Hepatic stellate cell (primary cell): ENCODE measurements at places on chromosomes 12 and 14.

GRCh38 chr12:117538032-117538690 lies 176.7 kb upstream of the NOS1 start:
- DNase-seq, result no peak

DNA sequence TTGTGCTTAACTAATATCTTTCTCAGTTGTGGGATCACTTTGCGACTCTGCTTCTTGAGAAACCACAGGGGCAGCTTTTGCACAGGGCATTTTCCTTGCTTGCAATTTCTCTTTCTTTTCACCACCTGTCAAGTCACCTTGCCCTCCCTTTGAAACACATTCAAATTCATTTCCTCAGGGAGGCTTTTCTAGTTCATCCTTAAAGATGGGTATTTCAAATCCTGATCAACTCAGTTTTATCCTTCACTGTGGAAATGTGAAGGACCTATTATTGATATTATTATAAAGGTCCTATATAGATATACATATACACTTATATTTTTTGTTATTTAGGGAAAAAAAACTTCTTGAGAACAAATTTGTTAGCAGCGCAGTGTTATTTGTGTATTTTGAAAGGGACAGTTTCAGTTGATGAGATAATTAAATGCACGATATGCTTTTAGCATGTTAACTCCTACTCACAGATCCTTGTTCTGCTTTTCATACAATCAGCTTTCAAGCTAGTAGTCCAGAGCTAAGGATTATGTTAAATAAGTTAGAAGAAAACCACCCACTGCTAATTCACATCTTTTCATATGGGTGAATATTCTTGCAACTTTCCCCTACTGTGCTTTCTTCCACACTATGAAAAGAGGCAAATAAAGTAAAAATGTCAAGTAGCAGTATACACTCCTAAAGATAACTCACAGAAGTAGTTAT lies 501.4 kb upstream of the RGS6 start:
- DNase-seq, result no peak

GRCh38 chr12:121774968-121775474 lies 18.5 kb downstream of the RHOF start:
- no peak for DNase-seq

DNA sequence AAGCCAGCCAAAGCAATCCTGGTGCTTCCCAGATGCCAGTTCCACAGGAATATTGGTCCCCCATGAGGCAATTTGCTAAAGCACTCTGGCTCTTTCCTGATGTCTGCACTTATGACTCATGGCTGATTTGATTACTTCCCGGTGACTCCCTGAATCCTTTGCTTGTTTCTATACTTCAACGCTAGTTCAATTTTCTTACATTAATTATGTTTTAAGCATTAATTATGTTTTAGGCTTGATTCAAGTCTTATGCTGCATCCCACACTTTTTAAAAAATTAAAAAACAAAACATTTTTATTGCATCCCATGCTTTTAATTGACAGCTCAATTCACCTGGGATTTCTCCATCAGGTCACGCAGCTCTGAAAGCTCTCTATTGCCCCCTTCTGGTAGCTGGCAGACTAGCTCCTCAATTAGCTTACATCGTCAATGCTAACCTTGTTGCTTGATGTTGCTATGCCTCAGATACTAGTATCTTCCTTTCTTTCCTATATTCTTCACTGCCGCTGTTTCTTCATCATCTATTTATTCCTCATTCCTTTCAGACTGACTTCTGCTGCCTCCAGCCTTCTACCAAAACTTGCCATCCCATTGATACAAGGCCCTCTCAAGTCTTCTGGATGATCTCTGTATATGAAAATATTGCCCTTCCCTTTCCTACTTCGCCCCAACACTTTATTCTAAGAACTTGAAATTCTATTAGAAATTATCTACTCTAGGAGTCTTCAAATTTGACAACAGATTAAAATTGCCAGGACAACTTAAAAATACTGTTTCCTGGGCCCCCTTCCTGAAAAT lies 32.0 kb downstream of the TSHR start:
- DNase-seq, result peak; percentile 38

DNA sequence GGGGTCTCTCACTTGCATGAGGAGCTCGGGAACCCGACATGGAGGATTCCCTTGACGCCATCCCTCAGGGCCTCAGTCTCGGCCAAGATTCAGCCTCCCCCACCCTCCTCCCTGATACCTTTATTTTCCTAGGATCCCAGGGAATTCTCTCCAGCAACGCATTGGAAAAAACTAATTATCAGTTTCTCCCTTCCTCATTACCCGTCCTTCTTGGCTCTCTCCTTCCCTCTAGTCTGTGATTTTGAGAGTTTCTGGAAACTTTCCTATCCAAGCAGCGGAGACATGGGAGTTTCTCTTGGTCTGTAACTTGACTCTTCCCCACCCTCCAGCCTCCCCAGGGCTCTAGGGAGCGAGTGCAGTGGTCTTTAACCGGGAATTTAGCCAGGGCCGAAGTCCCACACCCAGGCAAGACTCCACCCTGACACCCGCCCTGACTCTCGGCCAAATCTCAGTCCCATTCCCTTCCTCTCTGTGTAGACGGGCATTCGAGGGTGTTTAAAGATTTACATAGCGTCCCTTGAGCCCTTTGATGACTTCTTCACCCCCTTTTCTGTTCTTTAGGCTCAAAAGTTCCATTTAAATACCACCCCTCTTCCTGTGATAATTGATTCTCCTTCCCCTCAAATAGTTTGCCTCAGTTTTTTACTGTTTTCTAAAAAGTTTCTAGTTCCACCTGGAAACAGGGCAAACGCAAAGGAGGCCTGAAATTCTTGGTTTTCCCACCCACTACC lies 6.7 kb downstream of the HOXC5 start:
- DNase-seq, result no peak

GRCh38 chr12:24039113-24039525 lies 89.6 kb upstream of the SOX5 start:
- peak; percentile 60 for DNase-seq

- DNase-seq, result no peak
Observed at GRCh38 chr14:45133683-45134050, 614 bp downstream of the FKBP3 start.

DNA sequence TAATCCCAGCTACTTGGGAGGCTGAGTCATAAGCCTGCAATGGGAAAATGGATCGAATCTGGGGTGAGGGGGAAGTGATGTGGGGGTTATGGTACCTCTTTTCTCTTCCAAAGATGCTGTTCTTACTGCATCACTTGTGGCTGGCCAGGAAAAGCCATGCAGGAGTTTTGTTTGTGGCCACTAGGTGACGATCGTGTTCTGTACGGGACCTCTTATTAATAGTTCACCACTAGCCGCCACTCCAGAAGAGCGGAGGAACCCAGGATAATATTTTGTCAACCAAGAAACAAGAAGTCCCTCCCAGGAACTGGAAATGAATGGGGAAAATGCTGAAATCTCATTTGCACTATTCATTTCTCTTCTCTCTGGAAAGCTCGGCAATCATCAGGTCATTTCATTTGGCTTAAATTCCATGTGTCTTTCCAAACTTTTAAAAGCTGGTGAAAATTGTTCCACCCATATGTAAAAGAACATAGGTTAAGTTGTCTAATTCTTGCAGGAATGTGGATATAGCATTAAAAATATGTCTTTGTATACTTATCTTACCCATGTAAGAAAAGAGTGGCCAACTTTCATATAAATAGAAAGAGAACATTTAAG lies 8.9 kb downstream of the GPR65 start:
- DNase-seq, result peak; percentile 37

DNA sequence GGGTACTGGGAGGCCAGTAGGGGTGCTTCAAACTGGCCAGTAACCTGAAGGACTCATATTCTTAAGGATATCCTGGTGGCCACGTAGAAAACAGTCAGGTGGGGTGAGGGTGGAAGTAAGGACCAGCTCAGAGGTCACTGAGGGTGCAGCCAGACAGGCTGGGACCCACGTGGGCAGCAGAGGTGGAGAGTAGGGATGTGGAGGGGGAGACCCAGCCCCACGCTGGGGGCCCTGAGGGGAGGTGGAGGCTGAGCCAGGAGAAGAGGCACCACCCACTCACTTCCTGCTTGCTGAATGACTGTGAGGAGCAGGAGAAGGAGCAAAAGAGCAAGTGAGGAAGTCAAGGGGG lies 12.6 kb upstream of the SERPINA3 start:
- no peak for DNase-seq

DNA sequence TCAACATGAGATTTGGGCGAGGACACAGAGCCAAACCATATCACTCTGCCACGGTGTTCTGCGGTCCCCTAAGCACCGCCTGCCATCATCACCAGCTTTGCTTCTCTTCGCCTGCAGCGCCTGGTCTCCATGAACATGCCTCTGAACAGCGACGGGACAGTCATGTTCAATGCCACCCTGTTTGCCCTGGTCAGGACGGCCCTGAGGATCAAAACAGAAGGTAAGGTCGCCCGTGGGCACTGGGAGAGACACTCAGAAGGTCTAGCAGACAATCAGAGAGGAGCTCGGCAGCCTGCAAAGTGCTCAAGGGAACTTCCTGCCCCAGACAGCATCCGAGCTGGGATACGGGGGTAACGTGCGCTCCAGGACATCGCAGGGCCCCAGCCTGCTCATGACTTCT lies 126.0 kb upstream of the FKBP4 start:
- no peak for DNase-seq

DNA sequence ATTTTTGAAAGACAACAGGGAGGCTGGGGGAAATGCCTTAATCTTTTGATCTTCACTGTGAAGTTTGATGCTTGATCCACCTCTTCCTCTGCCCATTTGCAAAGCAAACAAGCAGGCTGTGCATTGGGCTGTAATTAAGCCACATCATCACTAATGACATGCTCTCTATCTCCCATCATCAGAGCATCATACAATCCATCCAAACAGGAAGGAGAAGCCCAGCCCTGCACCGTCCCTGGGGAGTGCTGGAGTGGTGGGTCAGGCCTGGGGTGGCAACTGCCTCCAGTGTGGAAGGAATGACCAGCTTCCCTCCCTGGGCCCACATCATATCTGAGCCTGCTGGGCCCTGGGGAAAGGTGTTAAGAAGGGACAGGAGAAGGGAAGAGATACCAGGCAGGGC lies 6.9 kb upstream of the KRT74 start:
- no peak for DNase-seq

DNA sequence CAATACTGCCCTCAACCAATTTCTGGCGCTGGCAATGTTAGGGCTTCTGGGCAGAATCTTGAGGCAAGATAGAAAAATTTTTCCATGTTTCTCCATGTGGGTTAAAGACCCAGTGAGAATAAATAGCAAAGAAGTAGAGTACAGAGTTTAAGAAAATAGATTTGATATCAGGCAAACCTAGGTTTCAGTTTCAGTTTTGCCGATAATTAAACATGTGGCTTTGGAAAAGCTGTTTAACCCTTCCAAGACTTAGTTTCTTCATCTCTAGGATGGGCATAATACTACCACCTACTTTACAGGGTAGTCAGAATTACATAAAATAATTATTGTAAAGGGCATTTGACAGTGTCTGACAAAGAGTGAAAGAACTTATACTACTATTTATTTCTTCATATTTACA lies 360.4 kb downstream of the PCNX1 start:
- DNase-seq, result no peak

GRCh38 chr12:52575256-52575655 lies 1.6 kb upstream of the KRT74 start:
- no peak for DNase-seq

DNA sequence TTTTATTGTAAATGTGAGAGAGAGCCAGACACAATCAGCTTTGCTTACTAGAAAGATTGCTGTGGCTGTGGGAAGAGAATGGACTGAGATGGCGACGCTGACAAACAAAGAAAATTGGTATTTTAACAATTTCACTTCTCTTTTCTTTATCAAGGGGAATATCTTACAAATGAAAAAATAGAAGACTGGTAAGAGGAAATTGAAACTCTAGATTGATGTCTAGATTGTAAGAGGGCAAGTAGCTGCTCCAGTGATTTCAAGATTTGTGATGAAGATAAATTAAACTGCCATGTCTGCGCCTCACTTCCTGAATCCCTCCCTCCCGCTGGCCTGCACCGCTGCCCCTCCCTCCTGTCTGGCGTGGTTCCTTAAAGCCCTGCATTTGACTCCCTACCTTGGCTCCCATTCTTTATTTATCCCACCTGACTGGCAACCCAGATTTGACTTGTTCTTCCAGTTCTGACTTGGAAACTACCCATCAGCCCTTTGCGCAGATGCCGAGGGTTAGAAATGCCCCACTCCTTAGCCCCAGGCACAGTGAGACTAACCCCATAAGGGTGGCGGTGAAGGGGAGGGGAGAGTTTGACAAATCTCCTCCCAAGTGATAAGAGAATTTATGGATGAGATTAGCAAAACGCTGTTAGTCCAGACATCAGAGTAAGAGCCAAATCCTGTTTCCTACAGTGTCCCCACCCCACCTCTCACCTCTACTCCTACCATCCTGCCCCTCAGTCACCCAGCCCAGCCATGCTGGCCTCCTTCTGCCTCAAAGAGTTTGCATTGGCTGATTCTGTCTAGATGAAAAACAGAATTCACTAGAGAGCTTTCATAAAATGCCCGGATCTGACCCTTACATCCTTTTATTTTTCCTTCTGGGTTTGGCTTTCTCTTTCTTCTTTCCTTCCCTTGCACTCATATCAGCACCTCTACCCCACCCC lies 125.3 kb upstream of the ATF7IP start:
- DNase-seq, result no peak

DNA sequence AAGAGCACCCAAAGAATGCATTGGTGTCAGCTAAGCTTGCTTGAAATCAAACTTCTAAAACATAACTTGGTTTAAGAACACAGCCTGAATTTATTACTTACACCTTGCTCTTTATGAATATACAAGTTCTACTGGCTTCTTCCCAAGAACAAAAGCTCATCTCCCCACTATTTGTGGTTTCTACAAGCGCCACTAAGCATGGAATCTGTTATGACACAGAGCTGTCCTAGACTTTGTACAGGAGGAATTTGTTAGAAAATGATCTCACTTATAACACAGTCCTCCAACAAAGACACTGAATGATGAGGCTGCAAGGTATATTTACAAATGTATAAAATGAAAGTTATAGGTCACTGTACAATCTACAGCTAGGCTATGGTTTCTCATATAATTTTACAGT lies 452.1 kb downstream of the BCAT1 start:
- DNase-seq, result peak; percentile 19

DNA sequence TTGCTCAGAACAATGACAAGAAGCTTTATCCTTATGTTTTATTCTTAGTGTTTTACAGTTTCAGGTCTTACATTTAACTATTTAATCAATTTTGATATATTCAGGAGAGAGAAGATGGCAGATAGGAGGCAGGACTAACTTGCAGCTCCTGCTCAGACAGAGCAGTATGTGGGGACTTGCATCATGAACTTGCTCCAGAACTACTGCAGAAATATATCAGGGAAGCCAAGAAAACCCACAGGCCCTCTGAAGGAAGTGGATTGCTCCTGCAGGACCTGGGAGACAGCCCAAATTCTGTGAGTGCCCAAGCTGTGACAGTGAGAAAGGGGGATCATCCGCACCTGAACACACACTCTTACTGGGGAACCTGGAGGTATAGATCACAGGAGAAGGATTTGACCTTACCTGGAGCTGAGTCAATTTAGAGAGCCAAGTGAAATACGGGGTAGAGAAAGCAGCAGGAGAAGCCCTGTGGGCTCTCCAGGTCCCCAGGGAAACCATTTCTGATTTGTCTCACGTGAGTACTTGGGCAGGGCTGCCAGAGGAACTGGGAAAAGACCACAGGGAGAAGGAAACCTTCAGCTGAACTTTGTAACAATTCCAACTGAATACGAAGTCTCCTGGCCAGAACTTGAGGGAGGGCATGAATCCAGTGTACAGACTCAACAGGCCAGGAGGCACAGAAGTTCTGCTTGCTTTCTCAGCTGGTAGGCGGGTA lies 28.9 kb upstream of the TSPAN8 start:
- no peak for DNase-seq
